ENCODE measurements at places on chromosomes 5 and 9.

- no peak for DNase-seq
Observed at GRCh38 chr9:34589636-34590380, at the start of gene CNTFR. Gene CNTFR (minus strand): TSS chr9:34589724. CDS start chr9:34568981, 20,743 bp downstream.

DNA sequence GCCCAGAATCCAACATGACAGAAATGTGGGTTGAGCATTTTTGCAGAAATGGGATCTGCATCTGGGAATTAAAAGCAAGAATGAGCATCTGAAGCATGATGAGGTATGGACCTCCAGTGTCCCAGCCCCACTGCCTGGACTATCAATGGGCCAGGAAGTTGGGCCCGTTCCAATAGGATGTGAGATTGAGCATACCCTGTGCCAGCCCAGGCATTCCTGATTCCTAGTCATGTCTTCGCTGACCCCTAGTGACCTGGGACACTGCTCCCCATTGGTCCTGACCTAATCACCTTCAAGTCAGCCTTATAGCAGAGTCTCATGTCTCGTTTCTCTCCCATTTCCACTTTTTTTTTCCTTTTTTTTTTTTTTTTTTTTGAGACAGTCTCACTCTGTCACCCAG lies 197.4 kb upstream of the IRX2 start:
- DNase-seq: no peak

DNA sequence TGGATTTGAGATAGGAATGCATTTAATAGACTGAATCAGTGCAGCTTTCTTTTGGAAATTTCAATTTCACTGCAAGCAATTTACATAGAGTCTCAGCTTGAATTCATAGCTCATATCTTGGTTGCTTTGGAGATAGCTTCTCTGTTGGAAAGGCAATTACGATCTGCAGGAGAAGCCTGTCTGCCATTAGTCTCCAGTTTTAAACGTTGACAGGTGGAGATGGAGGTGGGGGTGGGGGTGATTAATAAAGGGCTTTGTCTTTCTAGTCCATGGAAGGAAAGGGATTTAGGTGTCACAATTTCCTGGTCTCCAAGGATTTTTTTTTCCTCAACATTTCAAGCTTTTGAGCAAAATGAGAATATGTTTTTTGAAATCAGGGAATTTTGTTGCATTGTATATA lies 184.7 kb downstream of the CARTPT start:
- DNase-seq: no peak

DNA sequence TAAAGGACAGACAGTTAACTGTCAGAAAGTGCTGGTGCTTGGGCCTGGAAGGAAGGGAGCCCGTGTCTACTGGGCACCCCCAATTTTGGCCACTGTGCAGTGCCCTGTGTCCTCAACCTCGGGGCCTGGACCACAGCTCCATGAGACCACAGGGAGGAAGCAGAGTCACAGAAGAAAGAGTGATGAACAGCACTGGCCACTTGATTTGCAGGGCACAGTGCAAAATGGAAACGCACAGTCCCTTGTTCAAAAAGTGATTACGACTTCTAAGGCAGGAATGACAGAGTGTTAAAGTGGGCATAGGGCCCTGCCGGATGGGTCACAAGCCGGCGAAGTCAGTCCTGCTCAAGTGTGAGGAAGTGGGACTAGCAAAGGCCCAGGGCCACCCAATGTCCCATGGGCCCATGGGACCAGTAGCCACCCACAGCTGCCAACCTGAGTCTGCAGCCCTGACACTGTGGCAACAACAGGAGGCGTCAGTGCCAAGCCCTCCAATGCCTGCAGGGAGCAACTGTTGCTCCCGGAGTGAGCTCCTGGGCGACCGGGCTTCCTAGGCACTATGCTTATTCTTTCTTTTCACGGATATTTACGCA lies 85.4 kb downstream of the ADAMTS2 start:
- DNase-seq: no peak

DNA sequence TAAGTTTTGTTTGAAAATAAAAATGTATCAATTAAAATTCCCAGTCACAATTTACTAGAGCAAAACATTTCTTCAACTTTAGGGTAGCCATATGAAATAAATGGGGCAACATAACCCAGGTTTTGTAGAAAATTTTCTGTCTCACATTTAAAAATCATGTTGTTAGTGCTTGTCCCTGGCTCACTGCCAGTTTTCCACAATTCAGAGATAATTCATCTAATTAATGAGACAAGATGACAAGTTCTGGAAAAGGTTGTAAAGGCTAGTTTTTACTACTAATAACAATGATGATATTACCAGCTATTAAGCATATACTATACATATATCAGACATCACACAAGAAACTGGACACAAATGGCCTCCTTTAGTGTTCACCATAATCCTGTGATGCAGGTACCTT lies 45.9 kb downstream of the MEGF9 start:
- DNase-seq: no peak

- peak; percentile 46 for DNase-seq
Observed at GRCh38 chr9:97237951-97238889, 69.2 kb upstream of the CCDC180 start.

- no peak for DNase-seq
Observed at GRCh38 chr9:113475992-113476391, 12.5 kb downstream of the RGS3 start.

DNA sequence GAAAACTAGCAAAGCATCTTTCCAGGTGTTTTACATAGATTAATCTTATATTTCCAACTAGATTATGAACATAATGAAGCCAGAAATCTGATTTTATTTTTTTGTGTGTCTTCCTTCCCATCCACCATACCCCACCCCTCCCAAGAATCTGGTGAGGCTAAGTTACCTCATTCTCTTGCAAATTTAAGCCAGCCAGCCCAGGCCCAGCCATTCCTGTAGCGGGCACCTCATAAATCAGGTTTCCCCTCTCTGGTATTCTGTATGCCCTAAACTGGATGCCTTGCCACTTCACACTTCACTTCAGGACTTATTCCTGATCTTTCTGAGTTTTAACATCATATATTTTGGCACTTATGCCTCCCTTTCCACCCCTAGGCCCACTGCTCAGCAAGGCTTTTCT lies 21.8 kb downstream of the C9 start:
- no peak for DNase-seq

- no peak for DNase-seq
Observed at GRCh38 chr9:69060766-69061165, 25.2 kb downstream of the FXN start.

DNA sequence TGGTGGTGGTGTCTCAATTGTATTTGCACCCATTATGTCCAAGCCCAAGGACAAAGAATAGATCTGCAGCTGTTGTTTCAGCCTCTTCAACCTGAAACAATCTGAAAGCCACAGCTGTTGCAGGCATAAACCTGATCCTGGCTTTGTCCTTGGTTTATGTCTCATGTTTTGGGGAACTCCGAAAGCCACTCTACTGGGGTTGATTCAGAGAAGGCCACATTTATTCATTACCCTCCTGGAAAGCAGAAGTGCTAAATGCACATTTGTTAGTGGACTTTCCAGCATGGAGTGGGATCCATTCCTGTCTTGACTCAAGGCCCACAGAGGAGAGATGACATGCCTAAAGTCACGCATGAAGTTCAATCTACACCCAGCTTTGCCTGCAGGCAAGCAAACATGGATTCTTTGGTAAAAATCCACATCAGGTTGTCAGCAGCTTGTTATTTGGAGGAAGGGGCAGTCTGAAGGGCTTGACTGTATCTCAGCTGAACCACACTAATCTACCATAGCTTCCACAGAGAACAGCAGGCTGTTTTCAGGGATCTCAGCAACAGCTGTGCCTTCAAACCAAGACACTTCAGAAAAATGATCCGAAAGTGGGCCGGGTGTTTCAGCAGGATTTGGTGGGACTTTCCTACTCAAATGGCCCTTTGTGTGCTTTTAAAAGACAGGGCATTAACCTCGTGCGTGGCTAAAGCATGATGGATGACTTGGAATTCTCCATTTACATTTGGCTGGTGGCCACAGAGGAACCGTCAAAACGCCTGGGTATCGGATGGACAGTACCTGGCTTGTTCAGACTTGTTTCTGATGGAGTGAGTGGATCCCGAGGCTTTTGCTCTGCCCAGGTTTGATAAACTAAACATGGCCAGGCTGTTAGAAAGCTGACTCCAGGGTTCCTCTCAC lies 36.2 kb upstream of the ADAM19 start:
- DNase-seq: no peak

DNA sequence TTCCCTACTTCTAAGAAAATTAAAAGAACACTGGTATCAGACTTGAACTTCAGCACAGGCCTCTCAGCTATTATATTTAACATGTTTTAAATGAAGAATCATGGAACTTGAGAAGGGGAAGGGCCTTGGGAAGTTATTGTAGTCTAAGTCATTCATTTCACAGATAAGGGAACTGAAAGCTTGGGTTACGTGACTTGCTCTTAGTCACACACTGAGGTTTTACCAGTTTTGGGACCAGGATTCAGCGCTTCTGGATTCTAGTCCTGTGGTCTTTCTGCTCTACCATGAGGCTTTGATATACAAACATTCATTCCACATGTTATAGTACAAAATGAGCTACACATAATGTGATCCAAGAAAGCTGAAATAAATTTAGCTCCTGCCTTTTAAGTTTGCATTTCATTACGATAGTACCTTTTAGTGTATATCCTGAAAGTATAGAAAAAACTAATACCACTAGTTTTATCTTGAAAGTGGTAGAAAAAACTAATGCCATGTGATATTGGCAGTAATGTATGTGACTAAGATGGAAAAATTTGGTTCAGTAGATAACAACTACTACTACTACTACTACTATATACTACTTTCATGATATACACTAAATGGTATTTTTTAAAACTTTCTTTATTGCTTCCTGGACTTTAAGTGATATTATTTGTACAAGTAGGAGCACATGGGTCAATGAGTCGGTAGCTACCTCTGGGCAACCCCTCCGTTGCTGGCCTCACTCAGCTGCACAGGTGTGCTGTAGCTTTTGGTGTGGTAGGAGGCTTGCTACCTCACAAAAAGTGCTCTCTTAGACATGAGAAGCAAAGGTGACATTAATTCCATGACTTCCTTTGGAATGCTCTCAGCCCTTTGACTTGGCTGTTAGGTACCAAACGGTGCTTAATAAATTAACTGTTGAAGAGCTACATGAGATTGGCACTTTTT lies 40.7 kb downstream of the F2RL2 start:
- no peak for DNase-seq

GRCh38 chr9:110933350-110934001 lies 104.8 kb downstream of the LPAR1 start:
- no peak for DNase-seq

DNA sequence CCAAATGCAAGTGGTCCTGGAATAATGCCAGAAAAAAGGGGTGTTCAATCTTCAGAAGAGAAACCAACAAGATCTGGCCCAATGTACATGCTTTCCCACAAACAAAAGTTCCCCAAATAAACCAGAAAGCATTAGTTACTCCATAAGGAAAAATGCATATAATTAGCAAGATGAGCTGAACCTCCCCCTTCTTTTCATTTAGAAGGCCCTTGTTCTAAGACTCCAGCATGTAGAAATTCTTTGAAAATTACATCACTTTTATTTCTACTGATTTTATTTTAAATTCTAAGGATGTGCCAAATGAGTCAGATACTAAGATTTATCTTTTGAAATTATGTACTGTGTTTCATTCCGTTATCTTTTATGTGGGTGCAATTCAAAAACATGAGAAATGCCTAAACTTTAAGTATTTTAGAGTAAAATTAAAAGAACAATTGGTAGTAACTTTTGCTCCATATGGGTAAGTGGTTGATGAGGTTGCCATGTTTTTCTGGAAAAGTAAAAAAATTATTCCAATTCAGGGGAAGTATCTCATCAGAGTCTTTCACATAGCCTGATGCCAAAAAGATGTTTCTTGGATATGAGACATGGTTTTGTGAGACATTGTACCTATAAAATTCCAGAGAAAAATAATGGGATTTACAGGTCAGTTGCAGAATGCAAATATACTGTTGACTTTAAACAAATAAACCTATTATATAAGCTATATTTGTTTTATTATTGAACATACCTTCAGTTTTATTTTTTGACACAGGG lies 106.5 kb upstream of the CCDC112 start:
- no peak for DNase-seq

DNA sequence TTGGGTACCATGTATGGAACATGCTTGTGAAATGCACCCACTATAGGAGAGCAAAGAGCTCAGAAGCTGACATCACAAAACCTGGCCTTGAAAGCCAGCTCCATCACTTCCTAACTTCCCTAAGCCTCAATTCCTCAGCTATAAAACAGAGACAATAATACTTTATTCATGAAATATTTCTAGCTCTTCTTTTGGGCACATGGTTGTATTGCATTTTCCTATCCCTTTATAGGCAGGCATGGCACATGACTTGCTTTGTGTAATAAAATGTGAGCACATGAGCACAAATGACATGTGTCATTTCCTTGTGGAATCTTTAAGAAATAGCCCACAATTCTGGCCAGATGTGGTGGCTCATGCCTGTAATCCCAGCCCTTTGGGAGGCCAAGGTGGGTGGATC lies 18.5 kb downstream of the ZNF366 start:
- no peak for DNase-seq

DNA sequence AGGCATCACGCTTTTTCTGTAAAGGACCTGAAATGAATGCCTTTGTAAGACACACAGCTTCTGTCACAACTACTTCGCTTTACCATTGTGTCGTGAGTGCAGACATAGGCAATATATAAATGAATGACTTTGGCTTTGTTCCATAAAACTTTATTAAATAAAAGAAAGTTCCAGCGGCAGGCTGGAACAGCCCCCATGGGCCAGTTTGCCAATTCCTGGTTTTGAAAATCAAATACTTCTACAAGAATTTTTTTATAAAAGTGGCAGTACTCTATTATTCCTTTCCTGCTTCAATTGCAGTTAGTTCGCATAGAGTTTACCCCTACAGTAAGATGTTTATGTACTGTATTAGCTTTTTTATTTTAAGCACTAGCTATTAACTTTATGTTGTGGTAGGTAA lies 53.7 kb downstream of the SRFBP1 start:
- DNase-seq: no peak

- DNase-seq: no peak
Observed at GRCh38 chr9:133818444-133818843, 80.3 kb upstream of the SARDH start.

DNA sequence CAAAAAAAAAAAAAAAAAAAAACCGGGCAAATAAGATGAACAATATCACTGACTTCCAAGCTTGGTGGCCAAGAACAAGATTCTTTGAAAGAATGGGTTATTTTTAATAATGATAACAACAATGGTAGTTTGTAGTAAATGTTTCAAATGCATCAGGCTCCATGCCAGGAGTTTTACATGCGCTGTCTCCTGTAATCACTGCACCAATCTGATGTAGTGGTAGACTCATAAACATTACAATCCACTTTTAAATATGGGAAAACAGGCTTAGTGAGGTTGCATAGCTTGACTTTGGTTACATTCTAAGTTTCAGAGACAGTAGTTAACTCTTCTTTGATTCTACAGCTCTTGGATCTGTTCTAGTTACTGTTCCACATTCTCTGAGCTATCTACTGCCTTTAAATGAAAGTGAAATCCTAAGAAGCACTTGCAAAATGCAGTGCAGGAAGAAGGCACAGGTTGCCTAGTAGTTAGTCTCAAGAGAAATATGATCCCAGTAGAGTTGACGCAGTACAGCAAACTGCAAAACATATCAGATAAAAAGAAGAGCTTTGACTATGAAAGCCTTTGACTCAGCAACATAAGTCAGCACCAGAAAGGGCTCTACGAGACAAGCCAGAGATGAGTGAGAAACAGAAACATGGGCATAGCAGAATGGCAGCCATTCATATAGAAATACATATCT lies 62.1 kb downstream of the PDE4D start:
- DNase-seq: no peak
